Hindlimb muscle (tissue), 1 donor: ENCODE measurements at places on chromosomes 3 and 15.

DNA sequence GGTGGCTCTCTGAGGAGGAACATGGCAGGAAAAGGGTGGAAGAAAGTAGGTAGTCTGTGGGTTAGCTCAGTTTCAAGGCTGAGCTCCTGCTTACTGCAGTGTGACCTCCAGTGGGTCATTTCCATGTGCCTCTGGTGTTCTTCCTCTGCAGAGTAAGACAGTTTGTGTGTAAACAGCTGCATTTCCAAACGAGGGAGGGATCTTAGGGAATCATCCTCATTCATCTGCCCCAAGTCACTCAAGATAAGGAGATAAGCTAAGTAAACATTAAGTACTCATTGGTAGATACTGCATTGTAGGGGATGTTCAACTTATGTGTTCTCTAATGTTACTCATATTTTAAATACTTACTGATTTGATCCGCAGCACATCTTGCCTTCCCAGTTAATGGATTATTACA, 83.6 kb downstream of the CLSTN2 start:
- DNase-seq, result no peak

- DNase-seq, result no peak
Observed at GRCh38 chr3:160224256-160224655, 966 bp upstream of the C3orf80 start.

DNA sequence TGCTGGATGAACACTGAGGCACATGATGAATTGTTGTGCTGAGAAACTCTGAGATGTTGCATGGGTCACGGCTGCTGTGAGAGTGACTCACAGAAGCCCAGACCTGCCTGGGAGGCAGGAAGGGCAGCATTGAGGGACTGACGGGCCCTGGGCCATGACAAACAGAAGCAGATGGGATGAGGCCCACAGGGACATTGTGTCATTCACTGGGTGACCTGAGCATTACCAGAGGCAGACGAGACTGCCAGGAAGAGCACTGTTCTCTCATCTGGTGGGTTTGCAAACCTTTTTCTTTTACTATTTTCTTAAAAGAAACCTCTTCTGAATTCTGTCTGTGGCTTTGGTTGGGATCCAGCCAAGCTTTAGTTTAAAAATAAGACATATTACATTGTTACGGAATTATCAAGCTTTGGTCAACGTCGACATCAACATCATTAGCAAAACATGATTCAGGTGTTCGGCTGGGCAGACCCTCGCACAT, 67.8 kb downstream of the BDH1 start:
- no peak for DNase-seq

GRCh38 chr3:196214783-196215441, 1.4 kb upstream of the SLC51A start:
- no peak for DNase-seq

GRCh38 chr3:184825121-184825820, 13.3 kb downstream of the VPS8 start:
- no peak for DNase-seq

GRCh38 chr15:31893780-31894179, 136.5 kb upstream of the CHRNA7 start:
- no peak for DNase-seq

- no peak for DNase-seq
Observed at GRCh38 chr15:85401108-85401774, 20.8 kb downstream of the AKAP13 start.

- DNase-seq, result no peak
Observed at GRCh38 chr15:64236156-64236894, 73.5 kb upstream of the PPIB start.

GRCh38 chr15:50883903-50884302, 24.6 kb upstream of the AP4E1 start:
- no peak for DNase-seq

- no peak for DNase-seq
Observed at GRCh38 chr15:89936051-89936785, 23.5 kb upstream of the ARPIN start.

DNA sequence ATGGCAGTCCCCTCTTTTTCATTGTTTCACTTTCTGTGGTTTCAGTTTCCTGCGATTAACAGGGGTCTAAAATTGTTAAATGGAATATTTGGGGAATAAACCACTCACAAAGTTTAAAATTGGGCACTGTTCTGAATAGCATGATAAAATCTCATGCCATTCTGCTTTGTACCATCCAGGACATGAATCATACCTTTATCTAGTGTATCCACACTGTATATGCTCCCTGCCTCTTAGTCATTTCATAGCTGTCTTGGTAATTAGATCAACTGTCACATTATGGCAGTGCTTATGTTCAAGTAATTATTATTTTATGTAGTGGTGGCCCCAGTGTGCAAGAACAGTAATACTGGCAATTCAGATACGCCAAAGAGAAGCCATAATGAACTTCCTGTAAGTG, 734.5 kb downstream of the ZPLD1 start:
- no peak for DNase-seq

DNA sequence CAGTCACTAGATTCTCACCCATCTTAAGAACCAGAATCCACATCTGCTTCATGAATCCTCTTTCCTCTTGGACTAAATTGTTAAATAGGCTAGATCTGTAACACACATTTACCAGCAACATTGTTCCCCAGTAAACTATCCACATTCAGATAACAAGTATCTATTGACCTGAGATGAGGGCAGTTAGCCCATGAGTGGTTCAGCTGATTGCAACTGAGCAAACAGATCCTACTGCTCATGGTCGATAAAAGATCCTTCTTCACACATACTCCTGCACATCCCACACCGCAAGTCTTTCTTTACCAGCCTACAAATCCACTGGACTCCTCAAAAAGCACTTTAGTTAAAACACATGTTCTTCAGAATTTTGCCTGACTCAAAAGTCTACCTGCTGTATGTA, 59.2 kb downstream of the UACA start:
- no peak for DNase-seq

- DNase-seq, result no peak
Observed at GRCh38 chr3:146625186-146625775, 20.1 kb upstream of the PLSCR5 start.

DNA sequence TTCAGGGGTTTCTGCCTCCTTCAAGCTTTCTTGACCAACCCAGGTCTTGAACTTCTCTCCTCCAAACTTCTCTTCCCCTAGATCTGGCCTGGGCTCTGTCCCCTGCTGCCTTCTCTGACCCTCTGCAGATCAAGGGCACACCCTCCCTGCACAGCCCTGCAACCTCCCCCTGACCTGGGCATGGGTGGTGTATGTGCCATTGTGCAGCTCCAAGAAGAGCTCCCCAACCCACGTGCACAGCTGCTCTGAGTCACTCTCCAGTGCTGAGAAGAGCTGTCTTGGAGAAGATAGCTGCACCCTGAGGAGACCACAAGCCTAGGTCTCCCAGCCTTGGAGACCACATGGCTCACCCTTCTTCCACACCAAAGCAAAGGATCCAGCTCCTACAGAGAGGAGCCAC, 8.0 kb downstream of the MAN2C1 start:
- no peak for DNase-seq

DNA sequence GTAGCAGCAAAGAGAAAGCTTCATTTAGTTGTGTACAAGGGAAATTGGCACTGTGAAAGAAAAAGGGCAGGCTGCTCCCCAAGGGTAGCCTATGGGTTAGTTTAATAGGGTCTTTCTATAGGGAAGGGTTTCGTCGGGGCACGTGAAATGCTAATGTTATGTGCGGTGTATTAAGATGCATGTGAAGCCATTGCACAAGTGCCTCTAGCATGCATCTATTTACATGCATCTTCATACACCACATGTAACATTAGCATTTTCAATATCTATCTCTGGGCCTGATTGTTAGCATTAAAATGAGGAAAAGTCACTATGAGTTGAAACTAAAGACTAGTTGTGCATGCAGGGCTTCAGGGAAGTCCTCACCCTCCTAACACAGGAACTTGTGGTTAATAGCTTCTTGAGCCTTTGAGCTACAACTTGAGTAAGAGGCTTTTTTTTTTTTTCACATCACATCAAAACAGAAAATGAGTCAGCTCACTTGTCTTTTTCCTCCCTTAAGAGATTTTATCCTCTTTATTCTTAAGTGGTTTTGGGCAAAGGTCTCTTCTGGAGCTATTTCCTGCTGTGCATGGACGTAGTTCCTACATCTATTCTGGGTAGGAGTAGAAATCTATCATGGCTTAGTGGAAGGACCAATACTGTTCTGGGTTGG, 613.4 kb downstream of the ZPLD1 start:
- no peak for DNase-seq

DNA sequence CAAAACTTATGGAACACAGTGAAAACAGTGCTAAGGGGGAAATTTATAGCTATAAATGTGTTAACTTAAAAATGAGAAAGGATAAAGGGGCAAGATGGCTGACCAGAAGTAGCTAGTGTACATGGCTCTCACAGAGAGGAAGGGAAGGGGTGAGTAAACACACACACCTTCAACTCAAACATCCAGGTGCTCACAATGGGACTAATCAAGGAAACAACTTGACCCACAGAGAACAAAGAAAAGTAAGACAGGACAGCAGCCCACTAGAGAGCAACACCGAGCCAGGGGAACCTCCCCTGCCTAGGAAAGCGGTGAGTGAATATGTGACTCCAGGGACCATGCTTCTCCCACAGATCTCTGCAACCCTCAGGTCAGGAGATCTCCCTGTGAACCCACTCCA, 85.0 kb upstream of the UBP1 start:
- no peak for DNase-seq

DNA sequence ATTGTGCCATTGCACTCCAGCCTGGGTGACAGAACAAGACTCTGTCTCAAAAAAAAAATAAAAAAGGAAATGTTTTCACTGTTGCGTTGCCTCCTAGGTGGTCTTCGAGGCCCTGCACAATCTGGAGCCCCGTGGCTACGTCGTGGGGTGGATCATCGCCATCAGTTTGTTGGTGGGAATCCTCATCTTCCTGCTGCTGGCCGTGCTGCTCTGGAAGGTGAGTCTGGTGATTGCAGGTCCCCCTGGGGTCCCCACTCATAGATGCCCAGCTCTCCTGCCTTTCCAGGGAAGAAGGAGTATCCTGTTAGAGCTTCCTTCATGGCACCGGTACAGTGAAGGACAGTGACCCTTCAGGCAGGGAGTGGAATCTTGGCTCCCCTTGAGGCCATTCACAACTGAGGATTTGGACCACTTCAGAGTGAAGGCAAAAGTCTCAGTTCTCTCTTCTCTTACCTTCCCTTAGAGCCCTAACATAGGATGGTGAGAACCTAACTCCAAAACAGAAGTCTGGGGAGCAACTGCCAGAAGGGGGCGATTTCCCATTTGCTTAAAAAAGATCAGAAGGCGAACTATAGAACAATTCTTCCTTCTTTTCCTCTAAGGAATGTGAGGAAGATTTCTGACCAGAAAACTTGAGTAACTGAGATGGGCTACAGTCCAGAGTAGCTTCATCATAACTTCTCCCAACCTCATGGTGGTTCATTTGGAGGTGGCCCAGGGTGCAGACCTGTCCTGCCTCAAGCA, 57.8 kb upstream of the CTDSPL start:
- DNase-seq, result no peak

GRCh38 chr3:71650372-71650771, 66.8 kb upstream of the FOXP1 start:
- no peak for DNase-seq

GRCh38 chr3:73599605-73600004, 25.1 kb downstream of the PDZRN3 start:
- DNase-seq, result no peak

DNA sequence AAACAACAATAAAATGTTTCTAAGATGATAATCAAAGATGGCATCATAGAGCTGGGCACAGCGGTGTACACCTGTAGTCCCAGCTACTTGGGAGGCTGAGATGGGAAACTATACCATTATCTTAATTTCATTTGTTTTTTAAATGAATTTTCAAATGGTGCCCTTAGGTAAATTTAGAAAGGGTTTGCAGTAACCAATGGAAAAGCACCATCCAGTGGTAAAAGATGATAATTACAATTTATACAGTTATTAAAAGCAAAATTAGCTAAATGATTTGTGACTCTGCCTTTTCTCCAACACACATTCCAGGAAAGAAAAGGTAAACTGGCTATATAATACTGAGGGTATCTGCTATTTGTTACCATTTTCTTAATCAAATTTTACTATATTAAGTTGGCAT, 14.4 kb upstream of the ANKRD28 start:
- no peak for DNase-seq

- DNase-seq, result no peak
Observed at GRCh38 chr15:95132774-95133173, 901.4 kb downstream of the MCTP2 start.

GRCh38 chr15:39267685-39268084, 313.2 kb upstream of the THBS1 start:
- no peak for DNase-seq

DNA sequence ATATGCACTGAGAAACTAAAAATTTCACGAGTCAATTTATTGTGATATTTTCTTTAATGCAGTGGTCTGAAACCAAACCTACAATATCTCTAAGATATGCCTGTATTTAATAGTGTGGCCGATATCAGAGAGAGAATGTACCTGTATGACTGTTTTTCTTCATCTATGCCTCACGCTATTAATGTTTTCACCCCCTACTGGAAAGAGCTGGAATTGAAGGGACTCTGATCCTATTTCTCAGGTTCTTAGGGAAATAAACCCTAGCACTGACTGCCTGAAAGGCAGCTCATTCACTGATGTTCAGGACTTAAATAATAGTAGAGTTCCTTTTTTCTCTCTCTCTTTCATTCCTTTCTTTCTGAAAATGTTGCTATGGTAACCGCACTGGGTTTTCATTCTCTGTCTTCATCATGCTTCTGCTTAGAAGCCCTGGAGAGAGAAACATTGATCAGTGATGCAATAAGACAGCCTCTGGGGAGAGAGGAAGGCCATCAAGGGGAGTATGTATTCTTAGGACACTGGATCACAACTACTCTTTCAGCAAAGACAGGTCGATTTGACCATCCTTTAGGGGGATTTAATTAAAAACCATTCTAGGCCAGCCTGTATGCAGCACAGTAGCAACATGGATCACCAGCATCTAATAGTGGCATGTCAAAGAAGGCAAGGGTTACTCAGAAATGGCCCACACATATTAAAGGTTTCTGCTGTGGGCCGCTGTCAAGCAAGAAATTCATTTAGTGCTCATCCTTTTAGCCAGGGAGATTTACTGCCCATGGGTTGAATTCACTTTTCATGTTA, 1135.7 kb downstream of the IGSF11 start:
- no peak for DNase-seq
